ENCODE measurements at places on chromosomes 5 and 9. TPM values are rescaled to one million over a fixed set of nuclear protein-coding genes. Genes with fewer than 3 reads are reported as not detected.

The ORM2 gene
- total RNA-seq = not detected

The TAS2R1 gene
- total RNA-seq = 0.50 TPM

The PCDHGC4 gene
- 6.1 TPM for total RNA-seq

The PHPT1 gene
- total RNA-seq = 134 TPM

The REEP2 gene
- 15.7 TPM for total RNA-seq

The FBP2 gene
- total RNA-seq = 2.5 TPM

The PCDHGB2 gene
- total RNA-seq = 16.6 TPM

The MYOZ3 gene
- 12.0 TPM for total RNA-seq

The ADAMTSL1 gene
- 12.3 TPM for total RNA-seq

The NMUR2 gene
- total RNA-seq = 5.0 TPM

The FOXE1 gene
- 1.9 TPM for total RNA-seq

The GPR151 gene
- not detected for total RNA-seq

The ROR2 gene
- 16.5 TPM for total RNA-seq

The PALM2AKAP2 gene
- 2.3 TPM for total RNA-seq

The SH3RF2 gene
- 378 TPM for total RNA-seq

The SLC36A2 gene
- 0.47 TPM for total RNA-seq

The SLC4A9 gene
- 1.2 TPM for total RNA-seq

GRCh38 chr5:41598011-41598410, 87.6 kb upstream of the PLCXD3 start:
- H3K4me1 ChIP-seq = no peaks in the 10 kb centered on the region
- no peak for DNase-seq

- H3K27me3 ChIP-seq = no peaks in the 10 kb centered on the region
- no peak overlapping the region for H3K4me3 ChIP-seq
- no peaks in the 10 kb centered on the region for H3K4me1 ChIP-seq
- H3K27ac ChIP-seq = no peak overlapping the region
These were observed 192.7 kb downstream of the DAB2IP start for GRCh38 chr9:121844098-121844497.

DNA sequence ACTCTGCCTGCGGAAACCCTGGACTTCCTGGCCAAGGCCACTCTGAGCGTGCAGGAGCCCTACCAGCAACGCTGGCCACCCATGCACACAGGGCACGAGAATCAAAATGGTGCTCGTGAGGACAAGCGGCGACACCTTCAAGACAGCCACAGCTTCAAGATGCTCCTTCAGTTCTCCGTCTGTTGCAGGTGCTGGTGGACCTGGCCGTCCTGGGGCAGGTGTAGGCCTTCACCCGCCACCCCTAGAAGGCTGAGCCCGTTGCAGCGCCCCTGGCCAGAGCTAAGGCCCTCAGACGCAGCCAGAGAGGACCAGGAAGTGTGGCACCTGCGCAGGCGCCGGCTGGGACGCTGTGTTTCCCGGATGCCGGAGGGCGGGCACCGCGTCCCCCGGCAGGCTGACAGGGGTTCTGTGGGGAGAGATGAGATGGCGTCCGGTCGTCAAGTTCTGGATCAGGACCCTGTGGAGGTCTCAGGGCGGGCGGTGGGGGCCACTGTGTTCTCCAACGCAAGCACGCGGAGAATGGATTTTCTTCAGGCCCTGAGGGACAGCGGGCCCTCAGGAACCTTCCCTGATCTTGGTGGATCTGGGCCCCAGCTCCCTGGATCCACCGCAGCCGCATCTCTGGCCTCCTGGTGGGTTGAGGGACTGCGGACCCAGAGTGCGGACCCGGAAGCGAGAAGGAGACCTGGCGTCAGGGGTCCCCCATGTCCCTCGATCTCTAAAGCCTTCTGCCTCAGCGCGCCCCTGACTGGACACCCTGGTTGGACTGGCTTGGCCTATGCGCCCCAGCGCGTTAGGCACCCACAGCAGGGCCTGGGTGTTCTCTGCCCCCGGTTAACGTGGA, 1770.8 kb upstream of the CDH9 start:
- DNase-seq = peak; percentile 40
- H3K4me1 ChIP-seq = no peaks in the 10 kb centered on the region
- H3K27ac ChIP-seq = no peak overlapping the region

GRCh38 chr5:133287500-133287899, 235.7 kb downstream of the HSPA4 start:
- no peaks in the 10 kb centered on the region for H3K36me3 ChIP-seq
- DNase-seq = peak; percentile 48
- no peaks in the 10 kb centered on the region for H3K27me3 ChIP-seq
- peaks cover 7% of the 10 kb centered on the region for H3K4me1 ChIP-seq
- H3K27ac ChIP-seq = no peak overlapping the region
- H3K4me3 ChIP-seq = no peak overlapping the region

GRCh38 chr9:5278486-5278885, 26.0 kb downstream of the RLN2 start:
- no peak overlapping the region for H3K4me3 ChIP-seq
- no peak for DNase-seq
- H3K36me3 ChIP-seq = no peaks in the 10 kb centered on the region
- H3K4me1 ChIP-seq = no peaks in the 10 kb centered on the region
- H3K27me3 ChIP-seq = no peaks in the 10 kb centered on the region
- no peak overlapping the region for H3K27ac ChIP-seq

DNA sequence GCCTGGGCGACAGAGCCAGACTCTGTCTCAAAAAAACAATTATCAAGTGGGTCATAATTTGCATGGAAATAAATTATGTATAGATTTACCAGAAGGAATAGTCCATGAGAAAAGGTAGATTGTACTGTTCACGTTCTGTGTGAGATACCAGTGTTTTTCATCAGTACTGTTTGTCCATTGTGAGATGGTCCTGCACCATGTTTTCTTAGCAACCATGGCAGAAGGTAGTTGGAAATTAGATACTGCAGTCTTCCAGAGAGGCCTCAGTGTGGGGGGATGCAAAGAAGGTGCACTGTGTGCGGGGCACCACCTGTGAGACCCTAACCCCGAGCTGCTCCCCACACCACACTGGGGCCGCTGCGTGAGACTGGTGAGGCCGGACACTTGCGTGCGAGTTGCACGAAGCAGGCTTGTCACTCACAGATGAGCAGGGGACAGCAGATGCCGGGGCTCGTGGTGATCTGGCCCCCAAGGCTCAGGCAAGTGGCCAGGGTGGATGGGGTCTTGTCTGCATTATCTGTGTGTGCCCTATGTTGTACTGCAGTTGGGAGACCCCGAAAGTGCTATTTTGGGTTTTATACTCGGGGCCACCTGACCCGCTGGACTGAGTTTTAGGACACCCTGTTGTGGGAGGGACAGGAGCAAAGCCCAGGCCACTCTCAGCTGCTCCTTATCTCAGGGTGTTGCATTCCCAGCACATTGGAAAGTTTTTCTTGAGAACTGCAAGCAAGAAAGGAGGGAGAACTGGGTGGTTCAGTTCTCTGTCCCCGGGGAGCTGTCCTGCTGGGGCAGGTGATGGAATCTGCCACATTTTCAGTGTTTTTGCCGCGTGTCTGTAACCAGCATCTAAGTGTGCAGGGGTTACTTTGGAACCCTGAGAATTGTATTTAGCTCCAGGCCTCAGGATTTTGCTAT, 61.9 kb downstream of the EHMT1 start:
- no peaks in the 10 kb centered on the region for H3K36me3 ChIP-seq
- peaks cover 33% of the 10 kb centered on the region for H3K4me1 ChIP-seq
- no peak overlapping the region for H3K4me3 ChIP-seq
- no peaks in the 10 kb centered on the region for H3K27me3 ChIP-seq
- H3K27ac ChIP-seq = peak overlapping the region; percentile 18
- peak; percentile 71 for DNase-seq

DNA sequence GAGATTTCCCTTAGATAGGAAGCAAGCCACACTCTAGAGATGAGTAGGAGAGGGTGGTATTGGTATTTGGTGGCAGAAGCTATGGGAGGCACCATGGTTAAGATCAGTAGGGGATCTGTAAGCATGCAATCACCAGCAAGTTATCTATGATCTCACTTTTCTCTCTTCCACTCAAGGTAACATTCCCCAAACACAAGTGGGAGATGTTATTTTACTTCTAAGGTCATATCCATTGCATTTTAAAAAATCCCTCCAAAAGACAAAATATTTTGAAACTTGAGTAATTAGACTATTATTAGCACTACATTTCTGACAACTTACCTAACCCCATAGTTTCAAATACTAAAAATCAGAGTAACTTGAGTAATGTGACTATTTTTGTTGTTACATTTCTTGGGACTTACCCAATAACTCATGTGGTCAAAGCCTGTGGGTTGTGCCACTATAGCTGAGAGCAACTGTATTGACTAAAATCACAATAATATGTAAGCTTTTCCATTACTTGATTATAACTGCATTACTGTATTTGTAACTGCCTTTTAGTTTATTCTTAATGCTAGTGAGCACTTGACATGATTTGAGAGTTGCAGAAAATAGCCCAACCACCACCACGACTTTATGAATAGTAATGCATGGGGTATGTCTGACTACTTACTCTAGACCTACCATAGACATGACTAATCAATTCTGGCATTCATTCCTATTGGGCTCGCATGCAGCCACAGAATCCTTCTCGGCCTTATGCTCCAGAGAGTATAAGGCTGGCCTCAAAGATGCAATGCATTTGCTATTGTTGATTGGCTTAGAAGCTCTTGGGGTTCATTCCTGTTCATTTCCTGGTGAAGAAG, 264.7 kb downstream of the TRIM32 start:
- H3K27ac ChIP-seq = no peak overlapping the region
- no peak for DNase-seq
- no peaks in the 10 kb centered on the region for H3K27me3 ChIP-seq

- DNase-seq = no peak
- H3K36me3 ChIP-seq = no peaks in the 10 kb centered on the region
- no peaks in the 10 kb centered on the region for H3K4me1 ChIP-seq
- H3K4me3 ChIP-seq = no peak overlapping the region
These were observed 12.8 kb downstream of the UBE2B start for GRCh38 chr5:134383980-134384697.

- no peaks in the 10 kb centered on the region for H3K4me1 ChIP-seq
- no peak overlapping the region for H3K4me3 ChIP-seq
These were observed 48.3 kb upstream of the HRH2 start for GRCh38 chr5:175609526-175609925.

GRCh38 chr9:33498387-33498786, 24.7 kb upstream of the NOL6 start:
- H3K4me3 ChIP-seq = no peak overlapping the region
- H3K27ac ChIP-seq = no peak overlapping the region
- H3K4me1 ChIP-seq = no peaks in the 10 kb centered on the region

DNA sequence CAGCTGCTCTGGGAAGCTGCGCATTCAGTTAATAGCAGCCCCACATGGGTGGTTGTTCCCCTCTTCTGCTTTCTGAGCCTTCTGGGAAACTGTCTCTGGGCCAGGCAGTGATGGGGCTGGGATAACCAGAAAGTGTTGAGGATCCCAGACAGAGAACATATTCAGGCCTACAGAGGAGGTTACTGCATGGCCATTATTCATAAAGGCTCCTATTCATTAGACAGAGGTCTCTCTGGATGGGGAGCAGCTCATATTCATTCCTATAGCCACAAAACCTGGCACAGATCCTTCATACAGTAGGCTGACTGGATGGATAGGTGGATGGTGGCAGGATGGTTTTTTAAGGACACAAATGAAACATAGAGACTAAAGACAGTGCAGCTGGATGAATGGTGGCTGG, 76.3 kb downstream of the HSPA4 start:
- H3K27ac ChIP-seq = no peak overlapping the region
- no peaks in the 10 kb centered on the region for H3K36me3 ChIP-seq
- no peak for DNase-seq
- H3K4me3 ChIP-seq = no peak overlapping the region
- H3K4me1 ChIP-seq = no peaks in the 10 kb centered on the region

GRCh38 chr5:155616779-155617392, 603.3 kb downstream of the KIF4B start:
- H3K27ac ChIP-seq = no peak overlapping the region
- DNase-seq = peak; percentile 41
- no peaks in the 10 kb centered on the region for H3K27me3 ChIP-seq

- no peak overlapping the region for H3K27ac ChIP-seq
- H3K4me3 ChIP-seq = no peak overlapping the region
- H3K36me3 ChIP-seq = no peaks in the 10 kb centered on the region
- H3K27me3 ChIP-seq = no peaks in the 10 kb centered on the region
These were observed 191.9 kb upstream of the SEMA6A start for GRCh38 chr5:116766470-116766947.

DNA sequence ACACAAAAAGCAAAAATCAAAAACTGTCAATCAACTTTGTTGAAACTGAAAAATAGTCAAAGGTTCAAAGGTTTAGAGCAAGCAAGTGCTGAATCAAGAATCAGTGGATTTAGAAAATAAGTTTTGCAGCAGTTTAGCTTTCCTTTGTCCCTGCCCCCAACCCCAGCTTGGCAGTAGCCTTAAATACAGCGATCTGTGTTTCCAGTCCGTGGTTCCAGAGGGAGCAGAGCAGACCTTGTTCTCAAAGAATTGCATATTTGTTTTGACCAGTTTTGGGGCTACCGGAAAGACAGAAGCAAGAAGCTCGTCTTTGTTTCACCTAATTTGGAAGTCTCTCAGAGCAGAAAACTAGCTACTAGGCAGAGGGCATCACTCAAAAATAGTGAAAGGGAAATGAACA, 57.2 kb upstream of the PRDM9 start:
- H3K36me3 ChIP-seq = no peaks in the 10 kb centered on the region
- no peak overlapping the region for H3K27ac ChIP-seq
- no peak for DNase-seq
- no peaks in the 10 kb centered on the region for H3K27me3 ChIP-seq
- no peaks in the 10 kb centered on the region for H3K4me1 ChIP-seq

GRCh38 chr5:102638316-102638715, 116.8 kb upstream of the PAM start:
- H3K27me3 ChIP-seq = no peaks in the 10 kb centered on the region
- no peak overlapping the region for H3K4me3 ChIP-seq
- no peak overlapping the region for H3K27ac ChIP-seq
- DNase-seq = no peak
- no peaks in the 10 kb centered on the region for H3K36me3 ChIP-seq

GRCh38 chr5:141691867-141692532, 10.0 kb upstream of the ARAP3 start:
- no peaks in the 10 kb centered on the region for H3K27me3 ChIP-seq
- no peaks in the 10 kb centered on the region for H3K4me1 ChIP-seq
- peak; percentile 91 for DNase-seq
- no peak overlapping the region for H3K4me3 ChIP-seq
- H3K36me3 ChIP-seq = no peaks in the 10 kb centered on the region

GRCh38 chr5:67221487-67222242, 25.1 kb upstream of the CD180 start:
- no peak overlapping the region for H3K27ac ChIP-seq
- H3K4me3 ChIP-seq = no peak overlapping the region
- H3K36me3 ChIP-seq = no peaks in the 10 kb centered on the region
- no peaks in the 10 kb centered on the region for H3K27me3 ChIP-seq
- no peak for DNase-seq

DNA sequence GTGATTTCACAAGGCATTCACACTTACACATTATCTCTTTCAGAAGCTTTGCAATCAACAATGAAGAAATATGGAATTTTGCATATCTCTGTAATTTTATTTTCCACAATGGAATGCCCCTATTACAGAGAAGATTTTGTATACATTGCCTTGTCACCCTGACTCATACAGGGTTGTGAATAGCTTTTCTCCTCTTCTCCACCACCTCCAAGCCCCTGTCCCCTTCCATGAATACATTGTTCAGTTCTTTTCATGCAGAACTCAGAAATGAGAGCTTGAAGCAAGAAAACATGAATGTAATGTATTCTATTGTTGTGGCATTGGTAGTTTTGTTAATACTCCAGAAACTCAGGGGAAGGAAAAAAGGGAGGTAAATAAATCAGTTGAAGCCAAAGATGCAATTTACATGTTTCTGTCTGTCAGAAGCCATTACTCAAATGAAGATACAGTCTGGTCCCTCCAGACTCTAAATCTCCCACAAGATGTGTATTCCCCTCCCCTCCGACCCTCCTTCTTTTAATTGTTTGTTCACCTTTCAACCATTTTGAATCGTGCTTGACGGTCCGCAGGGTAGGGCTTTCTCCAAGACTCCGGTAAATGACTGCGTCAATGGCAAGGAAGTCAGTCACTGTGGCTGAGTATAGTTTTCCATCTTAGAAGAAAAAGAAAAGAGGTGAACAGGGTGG, 86.1 kb downstream of the SEMA6A start:
- no peak overlapping the region for H3K27ac ChIP-seq
- H3K4me1 ChIP-seq = no peaks in the 10 kb centered on the region
- H3K27me3 ChIP-seq = no peaks in the 10 kb centered on the region
- H3K4me3 ChIP-seq = no peak overlapping the region

Data from testis (tissue), 5 donors.